Activated CD8-positive, alpha-beta memory T cell treated with anti-CD3 and anti-CD28 coated beads, Interleukin-2, amount 10 ng/mL, durations not matched to agents 7 days and 5 days (primary cell): ENCODE measurements at places on chromosomes 1 and 21.

DNA sequence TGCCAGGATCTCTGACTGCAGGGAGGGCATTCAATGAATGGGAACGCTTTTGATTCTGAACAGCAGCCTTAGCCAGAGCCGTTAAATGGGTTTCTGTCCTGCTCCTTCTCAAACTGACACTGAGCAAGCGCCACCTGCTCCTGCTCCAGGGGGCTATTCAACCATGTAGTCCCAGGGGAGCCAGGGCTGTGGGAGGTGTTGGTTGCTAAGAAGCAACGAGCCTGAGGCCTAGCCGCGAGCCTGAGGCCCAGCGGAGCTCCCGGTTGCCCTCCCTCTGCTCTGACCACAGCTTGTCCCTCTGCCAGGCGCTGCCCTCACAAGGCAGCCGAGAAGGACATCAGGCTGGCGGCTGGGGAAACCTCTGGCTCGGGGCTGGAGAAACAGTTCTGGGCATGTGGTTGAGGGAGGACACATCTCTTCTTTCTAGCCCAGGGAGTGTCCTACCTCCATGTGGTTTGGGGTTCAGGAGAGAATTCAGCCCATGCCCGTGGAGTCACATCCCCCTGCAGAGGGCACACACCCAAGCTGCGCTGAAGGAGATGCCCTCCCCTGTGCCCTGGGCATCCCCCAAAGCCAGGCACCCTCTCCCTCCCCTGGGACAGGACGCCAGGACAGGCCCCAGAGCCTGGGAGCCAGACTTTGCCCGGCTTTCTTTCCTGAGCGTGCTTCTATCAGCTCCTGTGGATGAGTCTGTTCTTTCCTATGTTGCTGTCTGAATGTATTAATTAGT, 18.0 kb downstream of the PCP4 start:
- no peak for DNase-seq

- no peak for DNase-seq
Observed at GRCh38 chr21:29163341-29164115, 33.1 kb downstream of the MAP3K7CL start.

DNA sequence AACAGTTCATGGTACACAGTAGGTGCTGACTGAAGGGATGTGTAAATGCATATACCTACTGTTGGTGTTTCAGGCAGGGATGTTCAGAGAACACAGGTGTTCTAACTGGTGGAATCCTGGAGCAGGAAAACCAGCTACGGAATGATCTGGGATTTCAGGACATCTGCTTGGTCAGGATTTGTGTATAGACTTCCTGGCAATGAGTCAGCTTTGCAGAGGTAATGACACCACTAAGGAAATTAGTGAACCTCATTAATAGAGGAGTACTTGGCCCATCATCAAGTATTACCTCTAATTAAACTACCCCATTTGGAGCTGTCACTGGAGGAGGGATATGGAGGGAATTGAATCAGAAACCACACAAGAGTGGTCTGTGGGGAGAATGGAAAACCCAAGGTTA, 7.3 kb downstream of the MRPL37 start:
- DNase-seq, result no peak

- DNase-seq, result no peak
Observed at GRCh38 chr1:82240571-82240970, 439.8 kb downstream of the ADGRL2 start.

DNA sequence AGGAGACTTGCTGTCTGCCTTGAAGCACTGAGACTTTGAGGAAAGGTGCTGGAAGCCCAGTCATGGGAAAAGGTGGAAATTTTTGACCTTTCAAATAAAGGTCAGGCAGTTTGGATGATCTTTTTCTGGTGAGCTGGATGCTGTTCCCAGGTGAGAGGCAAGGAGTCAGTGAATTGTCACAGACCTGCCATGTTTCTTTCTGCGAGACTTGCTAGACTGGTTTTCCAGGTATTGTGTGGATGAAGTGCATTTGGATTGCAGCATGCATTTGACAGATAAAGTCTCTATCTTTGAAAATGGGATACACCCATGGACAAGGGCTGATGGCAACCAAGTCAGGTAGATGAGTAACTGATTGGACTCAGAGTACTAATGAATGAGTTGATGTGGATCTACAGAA, 65.7 kb upstream of the NHLH2 start:
- no peak for DNase-seq

- no peak for DNase-seq
Observed at GRCh38 chr1:162740755-162741154, 49.7 kb upstream of the HSD17B7 start.

- no peak for DNase-seq
Observed at GRCh38 chr1:28269529-28269928, 10.2 kb downstream of the SESN2 start.

- no peak for DNase-seq
Observed at GRCh38 chr1:87684713-87685205, 356.1 kb downstream of the LMO4 start.

DNA sequence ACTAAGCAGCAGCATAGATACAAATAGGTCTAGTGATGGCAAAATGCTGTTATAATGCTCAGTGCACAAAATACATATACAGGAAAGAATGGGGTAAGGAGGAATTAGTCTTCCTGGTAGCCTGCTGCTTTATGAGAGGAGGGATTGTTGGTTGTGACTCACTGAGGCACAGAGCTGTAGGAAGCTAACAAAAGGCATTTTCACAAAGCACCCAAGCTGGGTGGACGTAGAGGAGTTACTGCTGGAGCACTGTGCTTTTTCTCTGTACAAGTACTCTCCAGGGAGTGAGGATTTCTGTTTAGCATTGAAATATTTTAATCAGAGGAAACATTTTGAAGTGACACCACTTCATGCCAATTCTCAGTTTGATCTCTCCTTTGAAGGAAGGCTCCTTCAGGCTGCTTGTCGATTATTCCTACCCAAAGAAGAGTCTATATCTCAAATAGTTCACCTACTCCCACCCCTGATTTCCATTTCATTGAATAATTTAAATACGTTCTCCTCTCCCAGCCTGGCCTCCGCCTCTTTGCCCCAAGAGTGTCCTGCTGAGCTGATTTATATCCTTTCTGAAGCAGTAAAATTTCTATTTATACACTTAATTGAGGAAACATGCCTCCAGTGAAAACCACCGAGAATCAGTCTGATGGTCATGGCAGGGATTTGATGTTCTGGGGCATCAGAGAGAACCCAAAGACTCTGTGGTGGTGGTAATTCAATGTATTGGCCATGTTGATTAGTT, 271.9 kb downstream of the HHAT start:
- DNase-seq, result no peak

- DNase-seq, result peak; percentile 84
Observed at GRCh38 chr1:154221278-154222001, 685 bp downstream of the UBAP2L start.

GRCh38 chr21:45049714-45050344, 24.6 kb upstream of the ADARB1 start:
- DNase-seq, result no peak

- no peak for DNase-seq
Observed at GRCh38 chr21:43758811-43759210, 17.3 kb downstream of the CSTB start.

DNA sequence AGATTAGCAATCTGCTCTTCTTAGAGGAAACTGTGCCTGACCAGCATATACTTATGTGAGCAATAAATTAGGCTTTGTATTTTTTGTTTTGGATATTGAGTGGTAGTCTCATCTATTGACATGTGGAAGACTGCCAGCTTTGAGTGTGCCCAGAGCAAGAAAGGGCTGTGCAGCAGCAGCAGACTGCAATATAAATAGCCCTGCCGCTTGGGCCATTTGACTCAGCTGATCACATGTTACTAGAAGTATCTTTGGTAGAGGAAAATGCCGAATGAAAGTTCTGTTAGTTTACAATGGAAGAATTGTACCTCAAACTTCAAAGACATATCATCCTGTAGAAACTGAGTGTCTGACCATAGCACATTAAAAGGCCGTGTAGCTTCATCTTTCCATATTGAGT, 9.1 kb upstream of the PSMB2 start:
- DNase-seq, result no peak
